IPS-NIHi11 (cell line): ENCODE measurements at places on chromosomes 3 and 15.
A peak's percentile ranks its signal among the peaks of the same experiment; 100 is the strongest.

DNA sequence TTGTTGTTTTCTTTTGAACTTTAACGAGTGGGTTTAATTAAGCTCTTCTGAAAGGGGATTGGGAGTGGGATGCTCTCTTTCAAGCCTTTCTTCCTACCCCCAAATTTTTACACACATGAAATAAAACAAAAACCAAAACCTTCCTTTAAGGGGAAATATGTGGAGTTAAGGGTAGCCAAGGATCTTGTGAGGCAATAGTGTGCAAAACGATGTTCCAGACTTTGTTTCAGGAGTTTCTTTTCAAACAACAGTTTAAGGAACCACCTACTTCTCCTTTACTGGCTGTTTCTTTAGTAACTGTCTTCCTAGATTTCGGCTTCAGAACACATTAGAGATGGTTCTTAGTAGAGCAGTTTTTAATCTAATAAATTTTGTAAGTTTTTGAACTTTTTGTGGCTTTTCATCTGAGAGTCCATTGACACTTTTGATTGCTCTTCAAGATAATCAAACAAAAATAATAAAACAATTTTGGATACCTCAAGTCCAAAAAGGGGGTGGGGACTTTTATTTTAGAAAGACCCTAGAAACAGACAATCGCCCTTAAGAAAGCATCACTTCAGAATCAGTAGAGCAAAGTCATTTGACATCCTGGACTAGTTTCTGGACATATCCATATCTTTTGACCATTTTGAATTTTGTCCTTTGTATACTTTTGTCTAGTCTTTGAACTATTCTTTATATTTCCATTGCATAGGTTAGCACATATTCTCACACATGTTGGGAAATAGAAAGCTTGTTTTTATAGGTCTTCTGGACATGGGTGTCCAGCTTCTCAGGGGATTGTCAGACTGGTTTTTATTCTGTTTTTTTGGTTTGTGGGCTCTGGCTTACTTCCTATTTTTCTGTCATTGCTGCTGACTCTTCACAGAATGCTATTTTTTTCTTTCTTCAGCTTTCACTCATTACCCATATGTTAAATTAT is 6.0 kb downstream of the DIPK2A start:
- no peak for DNase-seq

DNA sequence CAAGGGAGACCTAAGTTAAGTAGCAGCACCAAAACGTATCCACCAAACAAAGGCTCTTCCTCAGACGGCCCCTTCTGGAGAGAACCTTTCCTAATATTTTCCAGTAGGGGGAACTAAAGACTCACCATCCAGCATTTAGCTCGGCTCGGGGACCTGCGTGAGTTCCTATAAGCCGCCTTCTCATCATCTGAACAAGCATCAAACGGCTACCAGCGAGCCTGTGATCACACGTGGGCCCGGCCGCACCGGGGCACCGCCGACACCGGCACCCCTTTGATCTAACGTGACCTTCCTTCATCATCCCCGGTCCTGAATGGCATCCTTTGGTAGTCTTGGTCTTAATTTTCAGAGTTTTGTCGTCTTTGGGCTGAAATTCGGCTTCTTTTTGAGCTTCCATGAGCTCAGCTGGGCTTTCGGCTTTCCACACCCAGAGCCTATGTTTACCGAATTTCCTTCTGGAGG is 1.4 kb upstream of the ROBO2 start:
- peak; percentile 69 for DNase-seq

DNA sequence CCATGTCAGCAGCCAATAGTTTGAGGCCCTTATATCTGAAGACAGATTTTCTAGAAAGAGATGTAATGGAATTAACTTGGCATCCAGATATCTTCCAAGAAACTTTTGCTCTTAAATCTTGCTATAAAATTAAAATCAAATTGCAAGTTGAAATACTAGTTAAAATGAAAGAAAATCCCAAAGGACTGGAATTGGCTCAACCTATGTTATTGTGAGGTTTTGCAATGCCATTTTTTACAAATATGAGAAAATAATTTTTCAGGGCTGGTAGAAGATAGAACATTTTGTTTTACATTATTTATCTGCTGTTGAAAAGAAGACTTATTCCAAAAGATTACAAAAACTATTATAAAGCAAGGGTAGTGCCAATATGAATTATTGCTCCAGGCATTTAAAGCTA is 92.2 kb upstream of the AGTR1 start:
- DNase-seq: no peak

- DNase-seq: no peak
Observed at GRCh38 chr15:100861511-100861991, 18.1 kb upstream of the ALDH1A3 start.

DNA sequence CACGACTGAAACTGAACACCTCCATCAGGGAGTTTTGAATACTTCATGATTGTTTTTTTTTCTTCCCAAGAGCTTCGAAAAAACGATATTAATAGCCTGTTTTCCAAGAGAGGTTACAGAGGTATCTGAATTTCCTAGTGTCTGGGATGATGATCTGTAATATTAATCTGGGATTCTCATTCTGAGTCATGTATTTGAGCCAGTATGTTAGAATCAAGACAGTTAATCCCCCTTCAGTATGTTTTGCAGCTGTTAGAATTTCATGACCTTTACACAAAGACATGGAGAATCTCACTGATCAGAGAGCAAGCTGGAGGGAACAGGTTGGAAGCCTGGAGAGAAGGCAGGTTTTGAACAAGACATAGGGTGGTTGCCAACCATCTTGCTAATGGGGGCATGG is 234.5 kb upstream of the GAP43 start:
- no peak for DNase-seq

- DNase-seq: no peak
Observed at GRCh38 chr3:37701734-37702433, 159.8 kb upstream of the CTDSPL start.

- no peak for DNase-seq
Observed at GRCh38 chr3:63034101-63034500, 158.9 kb upstream of the CADPS start.

GRCh38 chr15:95687061-95687460 is 643.4 kb upstream of the NR2F2 start:
- no peak for DNase-seq

DNA sequence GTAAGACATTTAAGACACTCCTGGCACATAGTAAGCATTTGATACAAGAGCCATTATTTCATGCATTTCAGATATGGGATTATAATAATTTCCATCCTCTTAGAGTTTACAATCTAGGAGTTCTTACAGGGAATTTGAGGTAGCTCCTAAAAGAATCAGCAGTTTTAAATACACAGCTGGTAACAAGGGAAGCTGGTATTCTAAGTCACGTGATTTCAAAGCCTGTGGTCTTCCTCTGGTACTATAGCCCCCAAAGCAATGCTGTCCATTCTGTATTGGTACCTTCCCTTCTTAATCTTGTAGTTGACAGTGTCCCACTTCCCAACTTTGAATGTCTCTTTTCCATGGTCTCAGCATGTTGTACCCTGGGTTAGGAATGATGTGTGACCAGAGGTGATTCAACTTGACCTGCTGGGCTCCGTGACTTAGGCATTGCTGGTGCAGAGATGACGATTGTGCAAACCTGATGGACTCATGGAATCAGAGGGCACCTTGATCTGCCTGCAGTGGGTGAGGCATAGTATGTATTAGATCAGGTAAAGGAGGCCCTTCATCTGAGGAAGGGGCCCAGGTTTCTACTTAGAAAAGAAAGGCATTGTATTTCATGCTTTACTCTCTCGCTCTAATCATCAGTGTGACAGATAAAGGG is 122.9 kb downstream of the AKAP13 start:
- DNase-seq: no peak

- DNase-seq: no peak
Observed at GRCh38 chr3:196149375-196149774, 61.8 kb downstream of the ZDHHC19 start.

- DNase-seq: no peak
Observed at GRCh38 chr3:71554649-71555048, 28.9 kb downstream of the FOXP1 start.

DNA sequence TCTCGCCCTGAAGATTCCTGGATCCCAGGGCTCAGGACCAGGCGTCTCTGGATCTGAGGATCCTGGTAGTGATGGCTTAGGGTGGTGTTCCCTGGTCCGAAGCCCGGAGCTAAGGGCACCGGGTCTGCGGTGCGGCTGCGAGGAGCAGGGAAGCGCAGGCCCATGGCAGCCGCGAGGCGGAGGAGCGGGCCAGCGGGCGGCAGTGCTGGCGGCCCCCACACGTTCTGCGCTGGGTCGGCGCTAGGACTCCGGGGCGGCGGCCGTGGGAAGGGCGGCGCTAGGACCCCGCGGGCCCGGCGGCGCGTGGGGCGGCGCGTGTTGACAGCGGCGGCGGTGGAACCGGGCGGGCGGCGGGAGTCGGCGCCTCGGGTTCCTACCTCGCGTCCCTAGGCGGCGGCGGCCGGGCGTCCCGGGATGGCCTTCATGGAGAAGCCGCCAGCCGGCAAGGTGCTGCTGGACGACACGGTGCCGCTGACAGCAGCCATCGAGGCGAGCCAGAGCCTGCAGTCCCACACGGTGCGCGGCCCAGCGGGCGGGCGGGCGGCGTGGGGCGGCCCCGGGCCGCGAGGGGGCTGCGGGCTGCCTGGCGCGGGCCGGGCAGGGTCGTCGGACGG is at the start of gene PXK:
TSS of gene PXK (plus strand) at position 318 of the 614 bp plus-strand sequence. CDS start at position 415, 97 bp downstream.
- peak; percentile 88 for DNase-seq

- DNase-seq: peak; percentile 42
Observed at GRCh38 chr15:88918738-88919137, 5.6 kb upstream of the MFGE8 start.

DNA sequence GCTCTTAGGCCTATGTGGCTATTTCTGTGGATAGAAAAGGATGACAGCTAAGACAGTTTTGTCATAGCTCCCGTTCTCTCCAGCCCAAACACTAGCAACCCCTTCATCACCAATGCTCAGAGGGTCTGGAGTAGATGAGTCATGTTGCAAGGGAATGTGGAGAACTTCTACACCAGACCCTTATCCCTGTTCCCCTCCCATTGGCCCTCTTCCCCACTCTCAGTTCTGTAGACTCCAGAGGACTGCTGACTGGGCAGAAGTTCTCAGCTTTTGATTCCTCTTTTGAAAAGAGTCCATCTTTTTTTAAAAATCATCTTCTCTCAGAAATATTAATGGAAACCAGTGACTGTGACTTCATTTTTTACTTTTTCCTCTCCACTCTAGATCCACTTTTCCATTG is 2.4 kb upstream of the MYZAP start:
- DNase-seq: no peak

GRCh38 chr15:90165659-90166489 is 35.3 kb upstream of the SEMA4B start:
- DNase-seq: peak; percentile 50

- no peak for DNase-seq
Observed at GRCh38 chr3:194306109-194306686, 44.9 kb downstream of the CPN2 start.

- no peak for DNase-seq
Observed at GRCh38 chr3:170712798-170713197, 126.9 kb upstream of the SLC7A14 start.

DNA sequence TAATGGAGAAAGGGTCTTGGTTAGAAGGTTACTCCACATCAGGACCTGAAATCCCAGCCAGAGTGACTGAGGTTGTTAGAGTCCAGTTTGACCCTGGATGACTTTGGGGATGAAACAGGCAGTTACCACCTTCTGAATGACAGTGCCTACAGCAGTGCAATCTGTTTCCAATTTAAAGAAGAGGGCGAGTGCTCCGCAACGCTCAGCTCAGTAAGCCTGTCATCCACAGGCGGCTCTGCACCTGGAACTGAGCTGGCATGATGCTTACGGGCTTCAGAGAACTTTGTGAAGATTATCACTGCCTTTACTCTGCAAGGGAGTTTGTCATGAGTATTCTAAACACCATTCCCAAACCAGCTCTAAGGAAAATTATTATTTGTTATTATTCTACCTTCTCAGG is 127.7 kb upstream of the SLC24A5 start:
- no peak for DNase-seq

GRCh38 chr3:194827486-194827885 is 141.8 kb downstream of the FAM43A start:
- no peak for DNase-seq

- DNase-seq: no peak
Observed at GRCh38 chr3:193903512-193903817, 232.5 kb upstream of the HES1 start.

DNA sequence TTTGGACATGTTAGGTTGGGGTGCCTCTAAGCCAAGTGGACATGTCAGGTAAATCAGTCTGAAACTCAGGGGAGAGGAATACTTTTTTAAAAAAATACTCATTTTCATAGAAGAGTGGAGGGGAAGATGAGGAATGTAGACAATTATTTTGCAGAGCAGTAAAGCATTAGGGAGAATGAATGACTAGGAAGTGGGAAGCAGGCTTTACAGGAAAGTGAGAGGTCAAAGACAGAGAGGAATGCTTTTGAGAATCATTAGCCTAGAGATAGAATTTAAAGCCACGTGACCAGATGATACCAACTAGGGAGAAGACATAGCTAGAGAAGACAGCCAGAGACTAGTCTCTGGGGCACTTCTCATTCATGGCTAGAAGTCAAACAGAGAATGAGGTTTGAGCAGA is 91.0 kb downstream of the RAD18 start:
- no peak for DNase-seq

DNA sequence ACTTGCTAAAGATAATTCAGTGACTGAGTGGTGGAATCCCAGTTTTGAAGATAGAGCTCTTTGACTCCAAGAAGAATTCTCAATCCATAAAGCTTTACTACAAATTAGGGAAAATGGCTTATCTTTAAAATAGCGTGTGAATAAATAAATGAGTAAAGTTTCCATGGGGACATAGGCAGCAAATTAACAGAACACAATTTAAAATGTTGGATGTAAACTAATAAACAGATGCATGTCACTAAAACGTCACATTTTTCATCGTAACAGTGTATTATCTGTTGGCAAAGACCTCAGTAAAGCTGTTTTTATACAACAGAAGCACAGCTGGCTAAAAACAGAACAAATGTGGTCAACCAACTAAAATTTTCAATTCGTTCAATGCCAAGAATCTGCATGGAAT is 913.9 kb upstream of the CFAP20DC start:
- DNase-seq: no peak

DNA sequence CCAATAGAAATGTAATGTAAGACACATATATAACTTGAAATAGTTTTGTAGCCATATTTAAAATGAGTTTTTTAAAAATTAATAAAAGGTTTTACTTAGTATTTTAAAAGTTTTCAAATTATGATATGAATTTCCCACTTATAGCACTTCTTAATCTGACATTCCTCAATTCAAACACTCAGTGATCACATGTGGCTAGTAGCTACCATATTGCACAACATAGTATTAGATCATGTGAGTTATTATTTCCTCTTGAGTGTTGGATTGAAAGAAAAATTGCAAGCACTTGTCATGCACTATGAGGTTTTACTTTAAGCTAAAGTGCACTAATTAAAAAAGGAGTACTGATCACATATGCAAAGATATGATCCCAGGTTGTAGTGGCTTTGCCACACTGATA is 453.4 kb upstream of the ROBO2 start:
- no peak for DNase-seq
